Activated CD8-positive, alpha-beta T cell treated with anti-CD3 and anti-CD28 coated beads, Interleukin-2, amount 10 ng/mL, durations not matched to agents 7 days and 5 days (primary cell): ENCODE measurements at places on chromosomes 4 and X. TPM values are rescaled to one million over a fixed set of nuclear protein-coding genes. Genes with fewer than 3 reads are reported as not detected.
A peak's percentile ranks its signal among the peaks of the same experiment; 100 is the strongest.

GRCh38 chr4:123843137-123843536 is 446.5 kb downstream of the SPRY1 start:
- no peak overlapping the region for H3K4me3 ChIP-seq
- H3K36me3 ChIP-seq = no peaks in the 10 kb centered on the region
- no peak overlapping the region for H3K27ac ChIP-seq
- no peak for DNase-seq

Gene PAK3
- total RNA-seq = 0.05 TPM

- H3K4me1 ChIP-seq = no peaks in the 10 kb centered on the region
- no peaks in the 10 kb centered on the region for H3K36me3 ChIP-seq
- H3K4me3 ChIP-seq = no peak overlapping the region
Measured at GRCh38 chrX:5965406-5965805, 263.3 kb downstream of the NLGN4X start.

- no peaks in the 10 kb centered on the region for H3K4me1 ChIP-seq
- no peak overlapping the region for H3K4me3 ChIP-seq
- no peaks in the 10 kb centered on the region for H3K27me3 ChIP-seq
Measured at GRCh38 chr4:181756451-181757095, 486.6 kb upstream of the TENM3 start.

GRCh38 chr4:60814549-60814948 is 385.6 kb upstream of the ADGRL3 start:
- H3K36me3 ChIP-seq = no peaks in the 10 kb centered on the region
- no peak overlapping the region for H3K4me3 ChIP-seq
- no peaks in the 10 kb centered on the region for H3K4me1 ChIP-seq
- H3K27me3 ChIP-seq = no peaks in the 10 kb centered on the region
- DNase-seq = no peak

GRCh38 chr4:152010710-152011079 is 249.9 kb upstream of the GATB start:
- peaks cover 7% of the 10 kb centered on the region for H3K36me3 ChIP-seq
- H3K27me3 ChIP-seq = no peaks in the 10 kb centered on the region
- H3K4me1 ChIP-seq = peaks cover 46% of the 10 kb centered on the region
- H3K4me3 ChIP-seq = no peak overlapping the region
- peak overlapping the region; percentile 40 for H3K27ac ChIP-seq

DNA sequence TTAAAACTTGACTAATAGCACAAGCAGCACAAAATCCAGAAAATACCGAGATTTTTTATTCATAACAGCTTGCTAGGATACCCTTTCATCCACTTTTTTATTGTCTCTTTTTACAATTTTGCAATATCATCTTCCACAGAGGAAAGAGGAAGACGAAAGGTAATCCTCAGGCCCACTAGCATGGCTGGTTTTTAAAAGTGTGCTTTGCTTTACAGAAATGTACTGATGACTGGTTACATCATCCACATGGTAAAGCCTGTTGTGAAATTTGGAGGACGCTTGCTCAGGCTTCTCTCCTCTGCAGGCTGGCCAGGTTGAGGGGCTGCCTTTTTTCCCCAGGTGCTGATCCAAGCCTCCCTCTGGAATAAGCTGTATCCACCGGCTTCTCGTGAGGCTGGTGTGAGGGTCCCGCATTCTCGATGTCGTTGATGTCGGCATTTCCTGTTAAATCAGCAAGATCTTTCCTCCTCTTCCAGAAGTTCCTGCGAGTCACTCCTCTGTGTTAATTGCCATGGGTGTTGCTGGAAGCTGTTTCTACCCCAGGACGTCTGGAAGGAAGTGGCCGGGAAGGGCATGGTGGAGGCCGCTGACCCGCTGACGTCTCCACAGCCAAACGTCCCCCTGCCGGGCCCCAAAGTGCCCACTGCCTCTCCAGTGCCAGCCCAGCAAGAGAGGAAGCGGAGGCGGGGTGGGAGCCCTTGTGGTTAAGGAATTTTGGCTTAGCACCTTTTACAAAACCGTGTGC is 5.8 kb upstream of the DGKQ start:
- H3K4me1 ChIP-seq = peaks cover 13% of the 10 kb centered on the region
- no peak for DNase-seq
- H3K27me3 ChIP-seq = no peaks in the 10 kb centered on the region
- H3K36me3 ChIP-seq = no peaks in the 10 kb centered on the region

- H3K4me1 ChIP-seq = peaks cover 9% of the 10 kb centered on the region
- no peak overlapping the region for H3K27ac ChIP-seq
- no peaks in the 10 kb centered on the region for H3K27me3 ChIP-seq
- H3K4me3 ChIP-seq = no peak overlapping the region
Measured at GRCh38 chrX:56281789-56282188, 49.6 kb downstream of the KLF8 start.

GRCh38 chr4:21827575-21827974 is 121.0 kb downstream of the KCNIP4 start:
- no peaks in the 10 kb centered on the region for H3K36me3 ChIP-seq
- no peak overlapping the region for H3K27ac ChIP-seq
- DNase-seq = no peak

DNA sequence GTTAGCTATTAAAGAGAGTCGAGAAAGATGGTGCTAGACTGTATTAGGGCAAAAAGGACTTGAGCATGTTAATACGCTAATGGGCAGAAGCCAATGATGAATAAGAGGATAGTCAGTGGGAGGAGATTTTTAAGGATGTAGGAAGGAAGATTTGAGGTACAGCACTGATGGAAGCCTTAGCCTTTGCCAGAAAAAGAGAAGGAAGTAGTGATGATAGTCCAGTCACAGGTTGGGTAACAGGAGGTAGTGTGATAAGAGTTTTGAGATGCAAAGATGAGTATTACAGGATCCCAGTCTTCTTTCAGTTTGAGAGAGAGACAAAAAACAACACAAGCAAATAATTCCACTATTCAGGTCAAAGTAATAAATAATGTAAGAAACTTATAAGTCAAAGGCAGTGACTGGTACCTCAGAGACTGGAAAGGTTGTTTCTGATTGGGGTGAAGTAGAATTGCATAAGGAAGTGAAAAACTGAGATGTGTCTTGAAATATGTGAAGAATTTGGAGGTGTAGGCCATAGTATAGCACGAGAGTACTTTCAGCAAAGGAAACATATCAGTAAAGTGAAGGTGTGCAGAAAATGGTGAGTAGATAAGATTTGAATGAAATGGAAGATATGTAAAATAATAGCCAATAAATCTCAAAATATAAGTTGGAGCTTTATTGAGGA is 22.1 kb upstream of the NDNF start:
- DNase-seq = no peak
- H3K4me3 ChIP-seq = no peak overlapping the region
- H3K27me3 ChIP-seq = no peaks in the 10 kb centered on the region
- no peaks in the 10 kb centered on the region for H3K36me3 ChIP-seq

GRCh38 chr4:182923796-182924340 is 6.7 kb upstream of the DCTD start:
- H3K27ac ChIP-seq = no peak overlapping the region
- no peak overlapping the region for H3K4me3 ChIP-seq
- H3K4me1 ChIP-seq = peaks cover 15% of the 10 kb centered on the region
- H3K36me3 ChIP-seq = no peaks in the 10 kb centered on the region
- H3K27me3 ChIP-seq = peaks cover 15% of the 10 kb centered on the region

- DNase-seq = no peak
- H3K27ac ChIP-seq = no peak overlapping the region
- no peak overlapping the region for H3K4me3 ChIP-seq
- H3K27me3 ChIP-seq = no peaks in the 10 kb centered on the region
- peaks cover 43% of the 10 kb centered on the region for H3K36me3 ChIP-seq
- no peaks in the 10 kb centered on the region for H3K4me1 ChIP-seq
Measured at GRCh38 chr4:20724915-20725314, 24.7 kb downstream of the PACRGL start.

DNA sequence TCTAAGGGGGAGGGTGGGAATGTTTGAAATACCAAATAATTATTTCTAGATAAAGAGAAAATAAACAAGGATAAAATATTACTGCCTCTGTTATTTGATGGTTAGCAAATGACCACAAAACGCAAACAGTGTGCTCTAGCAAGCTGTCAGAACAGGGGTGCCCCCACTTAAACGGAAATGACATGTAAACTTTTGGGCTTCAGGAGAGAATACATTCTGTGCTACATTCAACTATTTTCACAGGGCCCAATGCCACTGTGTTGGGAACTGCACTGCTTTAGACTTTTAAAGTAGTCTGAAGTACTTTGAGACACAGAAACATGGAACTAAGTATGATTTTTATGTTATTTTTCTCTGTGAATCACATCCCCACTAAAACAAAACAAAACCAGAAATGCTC is 14.1 kb downstream of the CD40LG start:
- peaks cover 58% of the 10 kb centered on the region for H3K4me1 ChIP-seq
- H3K27ac ChIP-seq = peak overlapping the region; percentile 80
- H3K27me3 ChIP-seq = no peaks in the 10 kb centered on the region
- peaks cover 70% of the 10 kb centered on the region for H3K36me3 ChIP-seq
- H3K4me3 ChIP-seq = no peak overlapping the region
- peak; percentile 24 for DNase-seq

Gene PDE5A
- 0.13 TPM for total RNA-seq

Gene FAM236B
- total RNA-seq = not detected

Gene FAM9B
- not detected for total RNA-seq

Gene LPAR4
- total RNA-seq = not detected

DNA sequence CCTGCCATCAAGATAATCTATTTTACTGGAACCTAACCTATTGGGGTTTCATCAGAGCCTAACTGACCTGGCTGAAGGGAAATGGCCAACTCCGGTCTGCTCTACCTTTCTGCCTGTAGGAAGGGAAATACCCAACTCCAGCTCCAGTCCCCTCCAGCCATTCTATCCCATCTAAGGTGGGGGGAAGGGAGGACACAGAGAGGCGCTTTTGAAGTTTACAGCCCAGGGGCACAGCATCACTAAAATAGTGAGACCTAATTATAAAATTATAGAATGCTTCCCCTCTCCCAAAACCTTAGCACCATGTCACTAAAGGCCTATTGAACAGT is 27.8 kb upstream of the ACSL4 start:
- DNase-seq = no peak
- no peaks in the 10 kb centered on the region for H3K36me3 ChIP-seq
- H3K4me3 ChIP-seq = no peak overlapping the region
- H3K27me3 ChIP-seq = peaks cover 5% of the 10 kb centered on the region
- H3K4me1 ChIP-seq = peaks cover 10% of the 10 kb centered on the region

- H3K27me3 ChIP-seq = no peaks in the 10 kb centered on the region
- H3K36me3 ChIP-seq = peaks cover 39% of the 10 kb centered on the region
- no peak overlapping the region for H3K4me3 ChIP-seq
- DNase-seq = no peak
Measured at GRCh38 chr4:87365348-87365747, 25.6 kb downstream of the HSD17B11 start.

Gene GDPD2
- total RNA-seq = 0.34 TPM

GRCh38 chrX:107753187-107753586 is 22.4 kb downstream of the TSC22D3 start:
- no peaks in the 10 kb centered on the region for H3K36me3 ChIP-seq
- H3K4me3 ChIP-seq = no peak overlapping the region
- H3K27ac ChIP-seq = no peak overlapping the region
- H3K27me3 ChIP-seq = no peaks in the 10 kb centered on the region
- DNase-seq = no peak
- H3K4me1 ChIP-seq = peaks cover 13% of the 10 kb centered on the region

Gene GABRG1
- not detected for total RNA-seq

GRCh38 chr4:137685357-137685756 is 153.1 kb upstream of the PCDH18 start:
- no peaks in the 10 kb centered on the region for H3K4me1 ChIP-seq
- no peaks in the 10 kb centered on the region for H3K36me3 ChIP-seq
- H3K27me3 ChIP-seq = no peaks in the 10 kb centered on the region

Gene SHOX
- total RNA-seq = not detected

DNA sequence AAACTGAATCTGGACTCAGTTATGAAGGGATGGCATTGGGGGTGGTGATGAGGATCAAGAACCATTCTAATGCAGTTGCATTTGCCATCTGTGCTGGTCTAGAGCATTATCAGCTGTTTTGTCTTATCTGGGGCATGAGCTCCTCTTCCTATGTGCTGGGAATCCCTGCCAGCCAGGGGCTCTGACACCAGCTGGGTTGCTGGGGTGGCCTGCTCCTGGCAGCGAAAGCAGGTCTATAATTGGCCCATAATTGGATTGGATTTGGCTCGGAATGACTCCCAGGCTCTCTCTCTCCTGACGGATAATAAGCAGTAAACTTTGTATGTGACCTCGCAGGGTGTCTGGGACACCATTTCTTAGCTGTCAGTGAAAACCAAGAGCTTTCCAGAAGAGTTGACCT is 34.1 kb downstream of the SMPX start:
- H3K4me1 ChIP-seq = no peaks in the 10 kb centered on the region
- no peak overlapping the region for H3K4me3 ChIP-seq
- DNase-seq = no peak
- no peaks in the 10 kb centered on the region for H3K36me3 ChIP-seq
- no peaks in the 10 kb centered on the region for H3K27me3 ChIP-seq

DNA sequence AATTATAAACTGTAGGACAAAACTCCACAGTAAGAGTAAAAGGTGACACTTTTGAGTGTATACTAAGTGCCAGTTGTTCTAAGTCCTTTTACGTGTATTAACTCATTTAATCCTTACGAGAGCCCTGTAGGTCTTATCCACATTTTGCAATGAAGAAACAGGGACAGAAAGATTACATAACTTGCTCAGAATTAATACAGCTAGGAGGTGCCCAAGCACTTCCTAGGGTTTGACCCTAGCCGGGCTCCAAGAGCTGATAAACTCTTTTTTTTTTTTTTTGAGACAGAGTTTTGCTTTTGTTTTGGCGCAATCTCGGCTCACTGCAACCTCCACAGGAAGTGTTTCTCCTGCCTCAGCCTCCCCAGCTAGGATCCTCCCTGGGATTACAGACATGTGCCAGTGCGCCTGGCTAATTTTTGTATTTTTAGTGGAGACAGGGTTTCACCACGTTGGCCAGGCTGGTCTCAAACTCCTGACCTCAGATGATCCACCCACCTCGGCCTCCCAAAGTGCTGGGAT is 110.4 kb downstream of the UBE2K start:
- DNase-seq = no peak
- H3K4me1 ChIP-seq = peaks cover 3% of the 10 kb centered on the region
- peaks cover 8% of the 10 kb centered on the region for H3K36me3 ChIP-seq

DNA sequence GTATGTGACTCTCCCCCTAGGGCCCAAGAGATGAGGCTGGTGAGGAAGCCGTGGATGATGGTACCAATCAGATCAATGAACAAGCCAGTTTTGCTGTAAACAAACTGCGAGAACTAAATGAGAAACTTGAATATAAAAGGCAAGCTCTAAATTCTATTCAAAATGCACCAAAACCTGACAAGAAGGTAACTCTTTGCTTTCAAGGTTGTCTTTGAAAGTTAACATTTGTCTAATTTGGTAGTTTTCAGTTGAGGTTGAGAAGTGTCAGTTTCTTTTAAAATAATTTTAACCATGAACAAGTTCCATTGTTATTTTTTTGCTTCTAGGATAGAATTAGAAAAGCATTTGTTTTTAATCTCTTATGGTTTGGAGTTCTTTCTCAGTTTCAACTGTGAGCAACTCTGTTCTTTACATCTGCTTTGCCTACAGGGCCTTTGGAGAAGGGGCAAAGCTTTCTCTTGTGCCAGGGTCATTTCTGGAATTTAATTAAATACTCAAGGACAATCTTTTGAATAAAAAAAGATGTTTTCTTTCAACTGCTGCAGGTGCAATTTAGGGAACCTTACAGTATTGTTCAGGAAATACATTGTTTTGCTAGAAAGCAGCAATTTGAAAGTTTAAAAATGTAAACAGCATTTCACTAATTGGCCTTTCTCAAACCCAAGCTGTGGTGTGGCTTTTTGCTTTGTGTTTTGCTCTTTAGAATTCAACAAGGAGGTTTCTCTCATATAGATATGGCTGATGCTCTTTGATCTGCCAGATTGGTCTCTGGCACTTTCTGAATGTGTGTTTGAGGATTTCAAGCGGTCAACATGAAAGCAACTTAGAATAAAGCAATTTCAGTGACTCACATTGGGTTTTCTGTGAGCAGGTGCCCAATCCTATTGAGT is 62.9 kb downstream of the LRP2BP start:
- H3K27me3 ChIP-seq = no peaks in the 10 kb centered on the region
- no peak for DNase-seq
- no peak overlapping the region for H3K4me3 ChIP-seq
- peaks cover 14% of the 10 kb centered on the region for H3K36me3 ChIP-seq

Gene STOX2
- total RNA-seq = not detected
